Camera-type eye (tissue), 1 donor: ENCODE measurements at places on chromosomes 13 and 19. TPM values are rescaled to one million over a fixed set of nuclear protein-coding genes. Genes with fewer than 3 reads are reported as not detected.

NR1H2 gene
- 31.7 TPM for total RNA-seq

KLHL1 gene
- total RNA-seq, result 4.8 TPM

NACC1 gene
- 18.8 TPM for total RNA-seq

IZUMO2 gene
- not detected for total RNA-seq

ZGLP1 gene
- total RNA-seq, result 4.4 TPM

PNPLA6 gene
- total RNA-seq, result 59.0 TPM

SIGLECL1 gene
- total RNA-seq, result not detected

CEACAM20 gene
- total RNA-seq, result not detected

C5AR2 gene
- 1.0 TPM for total RNA-seq

POSTN gene
- 575 TPM for total RNA-seq
